ENCODE measurements at places on chromosomes 11 and 22.
A peak's percentile ranks its signal among the peaks of the same experiment; 100 is the strongest.

GRCh38 chr11:33317662-33318061, 60.5 kb downstream of the HIPK3 start:
- peak; percentile 69 for DNase-seq

DNA sequence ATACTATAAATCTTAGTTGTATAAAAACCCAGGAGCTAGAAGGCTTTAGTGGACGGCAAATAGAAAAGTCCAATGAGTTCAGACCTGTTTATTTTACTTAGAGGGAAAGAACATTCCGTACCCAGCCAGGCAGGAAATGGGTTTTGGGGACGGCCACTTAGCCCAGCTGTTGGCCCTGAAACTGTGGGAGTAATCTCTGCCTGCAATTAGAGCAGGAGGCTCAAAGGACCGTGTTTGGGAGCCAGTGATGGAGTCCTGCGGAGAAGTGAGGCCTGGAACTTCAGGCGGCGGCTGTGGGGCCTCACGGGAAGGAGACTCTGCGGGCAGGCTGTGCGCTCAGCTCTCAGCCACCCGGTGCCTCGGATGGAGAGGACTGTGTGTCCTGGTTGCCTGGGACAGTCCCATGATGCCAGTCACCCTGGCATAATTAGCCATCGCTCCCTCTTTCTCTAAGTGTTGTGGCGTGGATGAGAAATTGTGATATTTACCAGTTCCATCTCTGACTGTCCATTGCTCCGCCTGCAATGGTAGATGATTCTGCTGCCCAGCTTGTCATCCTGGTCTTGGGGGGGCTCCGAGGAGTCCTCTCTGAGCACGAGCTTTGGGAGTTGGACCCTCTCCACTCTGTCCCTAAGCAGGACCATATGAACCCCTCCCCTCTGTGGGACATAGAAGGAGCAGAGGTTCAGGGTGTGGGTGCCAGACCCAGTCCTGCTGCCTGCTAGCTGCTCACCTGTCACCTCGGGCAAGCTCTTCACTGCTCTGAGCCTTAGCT, 530.3 kb downstream of the TBC1D22A start:
- no peak for DNase-seq

DNA sequence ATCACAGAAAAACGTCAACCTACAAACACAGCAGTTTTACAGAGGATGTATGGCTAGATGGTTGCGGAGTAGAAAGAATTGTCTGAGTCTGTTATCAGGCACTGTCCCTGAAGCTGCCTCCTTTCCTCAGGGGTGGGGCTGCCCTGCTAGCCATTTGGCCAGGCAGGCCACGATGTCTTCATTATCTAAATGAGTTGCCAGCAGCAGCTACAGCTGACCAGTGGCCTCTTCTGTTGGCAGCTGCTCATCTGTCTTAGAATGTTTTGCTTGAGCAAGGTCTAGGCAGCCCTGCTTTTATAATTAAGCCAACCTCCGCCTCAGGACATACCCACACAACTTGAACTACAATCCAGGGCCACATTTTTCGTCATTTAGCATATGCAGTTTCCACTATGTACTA, 17.5 kb downstream of the SLC6A5 start:
- DNase-seq, result no peak

DNA sequence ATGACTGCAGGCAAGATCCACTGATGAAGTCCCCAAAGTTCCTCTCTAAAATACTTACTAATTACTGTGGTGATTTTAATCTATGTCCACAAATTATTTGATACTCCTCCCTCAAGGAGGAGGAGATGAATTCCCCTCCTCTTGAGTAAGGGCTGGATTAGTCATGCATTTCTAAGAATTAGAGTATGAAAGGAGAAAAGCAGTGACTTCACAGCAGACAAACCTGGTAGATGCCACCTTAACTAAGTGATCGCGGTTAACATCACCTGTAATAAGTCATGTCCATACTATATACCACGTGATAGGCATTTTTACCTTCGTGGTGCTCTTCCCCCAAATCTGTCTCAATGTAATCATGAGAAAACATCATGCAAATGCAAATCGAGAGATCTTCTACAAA, 52.0 kb upstream of the TSPAN18 start:
- no peak for DNase-seq

DNA sequence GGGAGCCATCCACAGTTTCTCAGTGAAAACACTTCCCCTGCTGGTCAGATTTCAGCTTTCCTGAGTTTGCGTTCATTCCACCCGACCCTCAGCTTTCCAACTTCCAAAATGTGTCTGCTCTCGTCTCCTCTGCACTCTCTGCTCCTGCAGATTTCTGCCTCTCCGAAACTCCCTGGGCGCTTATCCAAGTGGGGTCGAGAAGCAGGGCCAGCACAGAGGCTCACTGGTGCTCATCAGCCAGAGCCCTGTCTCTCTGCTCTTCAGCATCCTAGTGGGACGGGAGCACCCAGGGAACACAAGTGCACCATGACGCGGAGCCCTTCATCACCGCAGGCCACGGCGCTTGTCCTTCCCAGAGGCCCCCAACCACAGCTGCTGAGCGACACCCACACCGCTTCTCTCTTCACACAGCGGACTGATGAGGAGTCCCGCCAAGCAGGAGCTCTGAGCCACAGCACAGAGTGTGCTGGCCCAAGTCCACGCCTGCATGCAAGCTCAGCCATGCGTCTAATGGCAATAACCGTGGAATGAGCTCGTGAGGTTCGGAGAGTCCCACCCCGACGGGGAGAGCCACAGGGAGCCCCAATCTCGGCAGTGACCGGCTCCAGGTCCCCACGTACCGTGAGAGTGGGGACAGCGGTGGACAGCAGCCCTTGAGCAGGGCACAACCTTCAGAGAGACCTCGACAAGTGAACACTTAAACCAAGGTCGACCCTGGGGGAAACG, 27.9 kb upstream of the MOB2 start:
- DNase-seq, result peak; percentile 50

DNA sequence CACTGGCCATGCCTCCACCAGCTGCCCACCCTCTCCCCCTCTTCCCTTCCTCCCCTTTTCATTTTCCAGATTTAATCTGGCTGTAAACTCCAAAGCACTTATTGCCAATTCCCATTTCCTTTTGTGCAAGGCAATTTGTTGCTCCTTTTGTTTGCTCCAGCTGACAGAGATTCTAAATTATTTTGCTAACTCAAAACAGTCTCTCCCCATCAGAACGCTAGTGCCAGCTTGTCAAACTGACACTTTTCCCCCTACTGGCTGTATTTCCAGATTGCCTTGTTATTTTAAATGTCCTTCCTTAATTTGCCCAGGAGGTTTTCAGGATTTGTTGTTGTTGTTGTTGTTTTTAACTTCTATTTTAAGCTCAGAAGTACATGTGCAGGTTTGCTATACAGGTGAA, 57.0 kb upstream of the PAK1 start:
- no peak for DNase-seq

DNA sequence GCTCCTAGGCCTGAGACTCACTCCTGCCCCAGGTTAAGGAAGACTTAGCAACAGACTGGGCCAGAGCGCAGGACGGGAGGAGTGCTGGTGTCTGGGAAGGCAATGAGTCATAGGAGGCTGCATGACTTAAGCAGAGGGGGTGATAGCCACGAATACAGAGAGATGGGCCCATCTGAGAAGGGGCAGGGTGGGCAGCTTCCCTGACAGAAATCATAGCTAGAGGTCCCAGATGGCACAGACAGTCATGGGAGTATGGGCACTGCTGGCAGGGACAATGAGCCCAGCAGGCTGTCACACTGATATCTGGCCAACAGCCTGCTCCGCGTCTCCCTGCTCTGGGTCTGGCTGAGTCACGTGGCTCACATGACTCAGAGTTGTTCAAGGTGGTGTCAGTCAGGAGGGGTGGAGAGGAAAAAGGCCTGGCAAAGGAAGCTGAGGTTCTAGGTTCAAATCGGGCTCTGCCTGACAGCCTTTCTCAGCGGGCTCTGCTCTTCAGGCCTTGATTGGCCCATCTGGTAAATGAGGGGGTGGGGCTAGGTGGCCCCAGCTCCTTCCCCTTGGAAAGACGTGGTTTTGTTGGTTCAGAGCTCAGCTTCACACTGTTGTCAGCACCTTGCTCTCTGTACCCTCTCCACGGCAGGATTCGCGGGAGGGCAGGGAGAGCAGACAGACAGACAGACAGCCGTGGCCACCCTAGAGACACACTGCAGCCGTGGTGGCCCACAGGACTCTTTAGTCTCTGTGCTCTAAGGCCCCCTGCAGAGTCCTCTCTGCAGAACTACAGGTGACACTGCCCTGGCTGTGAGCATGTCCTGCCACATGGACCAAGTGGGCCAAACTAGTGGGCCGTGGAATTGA, 47.8 kb downstream of the DBX1 start:
- peak; percentile 95 for DNase-seq

GRCh38 chr11:122186439-122187080, 70.5 kb upstream of the BLID start:
- peak; percentile 98 for DNase-seq

GRCh38 chr11:98289617-98290263, 731.0 kb upstream of the CNTN5 start:
- no peak for DNase-seq

DNA sequence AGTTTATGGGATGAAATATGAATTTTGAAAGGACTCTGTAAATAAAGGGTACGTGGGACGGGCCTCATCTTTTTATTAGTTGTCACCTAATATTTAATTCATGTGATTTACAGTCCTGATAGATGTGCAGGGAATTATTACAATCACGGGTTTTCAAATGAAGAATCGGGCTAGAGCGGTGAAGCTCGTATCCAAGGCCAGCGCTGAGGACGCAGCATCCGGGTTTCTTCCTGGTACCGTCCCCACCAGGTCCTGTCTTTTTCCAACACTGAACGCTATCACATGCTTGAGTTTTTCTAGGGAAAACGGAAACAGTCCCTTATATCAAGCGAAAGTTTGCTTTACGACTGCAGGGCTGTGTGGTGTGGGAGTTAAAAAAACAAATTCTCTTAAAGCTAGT, 787 bp downstream of the SMDT1 start:
- DNase-seq, result peak; percentile 49

DNA sequence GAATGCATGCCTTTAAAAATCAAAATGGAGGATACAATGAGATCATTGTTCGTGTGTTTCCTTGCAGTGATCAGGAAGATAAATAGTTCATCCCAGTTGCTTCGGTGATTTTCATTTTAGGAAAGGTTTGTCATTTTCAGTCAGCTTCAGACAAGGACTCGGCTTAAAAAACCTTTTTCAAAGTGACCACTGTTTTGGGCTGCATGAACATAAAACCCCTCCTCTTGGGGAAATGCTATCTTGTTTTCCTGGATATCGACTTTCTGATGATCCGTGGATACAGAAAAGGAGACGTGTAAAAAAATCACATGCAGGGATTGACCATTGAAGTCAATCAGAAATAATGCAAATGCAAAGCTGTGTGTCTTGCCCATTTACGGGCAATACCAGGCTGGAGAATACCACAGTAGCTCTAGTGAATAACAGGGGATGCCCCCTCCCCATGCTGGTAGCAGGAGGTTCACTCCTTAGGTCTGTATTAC, 146.8 kb downstream of the MAML2 start:
- no peak for DNase-seq

DNA sequence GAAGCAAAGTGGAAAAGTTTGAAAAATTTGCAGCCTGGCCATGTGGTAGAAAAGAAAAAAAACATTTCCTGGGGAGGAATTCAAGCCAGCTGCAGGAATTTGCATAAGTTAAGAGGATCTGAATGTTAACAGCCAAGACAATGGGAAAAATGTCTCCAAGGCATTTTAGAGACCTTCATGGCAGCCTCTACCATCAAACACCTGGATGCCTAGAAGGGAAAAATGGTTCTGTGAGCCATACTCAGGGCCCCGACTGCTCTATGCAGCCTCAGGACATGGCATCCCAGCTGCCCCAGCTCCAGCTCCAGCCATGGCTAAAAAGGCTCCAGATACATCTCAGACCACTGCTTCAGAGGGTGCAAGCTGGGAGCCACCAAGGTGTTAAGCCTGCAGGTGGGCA, 149.1 kb upstream of the SOX6 start:
- no peak for DNase-seq

DNA sequence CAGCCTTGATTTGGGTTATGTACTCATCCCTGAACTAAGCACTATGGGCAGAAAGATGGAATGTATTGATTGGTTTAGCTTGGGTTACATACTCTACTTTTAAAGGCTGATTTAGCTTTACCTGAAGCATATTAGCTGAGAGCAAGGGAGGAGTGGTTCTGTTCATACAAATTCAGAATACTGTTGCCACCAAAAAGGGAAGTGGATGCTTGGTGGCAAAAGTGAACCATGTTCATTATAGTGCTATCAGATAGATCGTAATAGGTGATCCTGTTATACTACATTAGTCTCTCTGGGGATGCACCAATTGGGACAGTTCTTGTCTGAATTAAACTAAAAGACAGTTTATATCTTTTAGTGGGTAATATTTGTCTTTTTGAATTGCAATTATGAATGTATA, 44.5 kb upstream of the RRM1 start:
- no peak for DNase-seq

GRCh38 chr11:86138958-86139357, 70.1 kb upstream of the PICALM start:
- DNase-seq, result no peak

DNA sequence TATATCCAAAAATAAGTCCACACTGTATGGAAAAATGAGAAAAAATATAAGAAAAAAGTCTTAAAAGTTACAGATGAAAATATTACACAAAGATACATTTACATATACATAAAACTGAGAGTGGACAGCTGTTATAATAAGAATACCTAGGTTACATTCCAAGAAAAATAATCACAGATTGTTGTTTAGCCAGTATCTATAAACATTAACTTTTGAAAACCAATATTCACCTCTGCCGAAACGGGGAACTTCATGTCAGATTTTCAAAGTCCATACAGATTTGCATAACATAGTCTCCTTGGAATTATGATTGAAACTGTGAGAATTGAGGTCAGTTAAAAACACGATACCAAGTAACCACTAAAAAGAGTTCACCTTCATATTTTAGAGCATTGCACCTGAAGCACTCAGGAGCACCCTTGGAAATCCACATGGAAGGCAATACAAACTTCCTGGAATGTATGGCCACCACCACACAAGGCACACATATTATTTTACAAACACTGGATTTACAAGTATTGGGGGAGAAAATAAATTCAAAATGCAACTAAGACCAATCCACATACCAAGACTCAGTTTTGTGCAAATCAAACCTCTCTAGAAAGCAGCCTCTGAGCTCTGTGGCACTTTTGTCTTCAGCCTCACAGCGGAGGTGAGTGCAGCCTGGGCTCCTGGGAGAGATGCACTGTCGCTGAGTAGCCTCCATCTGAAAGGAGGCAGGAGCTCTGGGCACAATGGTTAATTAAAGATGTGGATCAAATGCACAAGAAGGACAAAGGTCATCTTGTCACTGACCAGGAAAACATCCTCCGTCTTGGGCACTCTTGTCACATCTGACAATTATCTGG, 34.4 kb downstream of the ZNF195 start:
- DNase-seq, result no peak

GRCh38 chr11:14262271-14262846, 96.6 kb downstream of the RRAS2 start:
- DNase-seq, result no peak

GRCh38 chr11:86511086-86511551, 136.4 kb downstream of the CCDC81 start:
- DNase-seq, result peak; percentile 82
